HuH-7.5 (cell line): ENCODE measurements at places on chromosomes 3 and 15.

- no peak for DNase-seq
Measured at GRCh38 chr15:25655207-25655948, 207.7 kb downstream of the ATP10A start.

DNA sequence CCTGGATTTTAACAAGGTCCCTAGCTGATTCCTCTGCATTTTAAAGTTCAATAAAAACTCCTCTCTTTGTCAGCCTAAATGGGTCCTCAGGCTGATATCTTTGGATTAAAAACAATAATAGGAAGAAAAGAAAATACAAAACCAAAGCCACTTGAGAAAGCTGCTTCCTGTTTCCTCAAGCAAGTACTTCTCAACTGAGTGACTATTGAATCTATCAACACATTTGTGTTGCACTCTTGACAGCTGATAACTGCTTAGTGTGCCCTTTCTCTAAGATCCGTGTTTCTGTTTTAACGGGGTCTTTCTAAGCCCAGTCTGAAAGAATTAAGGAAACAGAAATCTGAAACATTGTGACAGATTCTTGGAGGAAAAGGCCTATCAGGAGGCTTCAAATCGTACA lies 410.7 kb downstream of the GRM7 start:
- DNase-seq: no peak

DNA sequence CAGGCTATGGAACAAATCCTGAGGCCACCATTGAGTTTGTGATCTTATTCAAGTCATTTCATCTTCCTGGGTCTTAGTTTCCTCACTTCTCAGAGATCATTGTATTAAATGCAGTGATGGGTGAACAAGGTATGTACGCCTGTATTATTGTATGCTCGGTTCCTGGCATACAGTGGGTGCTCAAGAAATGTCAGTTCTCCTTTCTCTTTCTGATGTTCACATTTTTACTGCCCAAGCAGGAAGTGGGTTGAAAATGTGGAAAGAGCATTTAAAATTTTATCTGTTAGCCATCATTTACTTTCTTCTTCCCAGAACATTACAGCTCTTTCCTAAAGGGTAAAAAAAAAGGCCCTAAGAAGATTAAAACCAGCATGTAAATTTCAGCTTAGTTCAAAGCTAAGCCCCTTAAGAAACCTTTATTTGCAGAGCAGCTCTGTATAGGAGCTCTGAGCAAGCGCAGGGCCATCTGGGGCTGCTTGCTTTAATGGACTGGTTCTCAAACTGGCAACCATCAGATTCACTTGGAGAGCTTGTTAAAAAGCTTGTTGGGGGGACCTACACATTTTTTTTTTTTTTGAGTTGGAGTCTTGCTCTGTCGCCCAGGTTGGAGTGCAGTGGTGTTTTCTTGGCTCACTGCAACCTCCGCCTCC lies 179.4 kb downstream of the CHST2 start:
- no peak for DNase-seq

DNA sequence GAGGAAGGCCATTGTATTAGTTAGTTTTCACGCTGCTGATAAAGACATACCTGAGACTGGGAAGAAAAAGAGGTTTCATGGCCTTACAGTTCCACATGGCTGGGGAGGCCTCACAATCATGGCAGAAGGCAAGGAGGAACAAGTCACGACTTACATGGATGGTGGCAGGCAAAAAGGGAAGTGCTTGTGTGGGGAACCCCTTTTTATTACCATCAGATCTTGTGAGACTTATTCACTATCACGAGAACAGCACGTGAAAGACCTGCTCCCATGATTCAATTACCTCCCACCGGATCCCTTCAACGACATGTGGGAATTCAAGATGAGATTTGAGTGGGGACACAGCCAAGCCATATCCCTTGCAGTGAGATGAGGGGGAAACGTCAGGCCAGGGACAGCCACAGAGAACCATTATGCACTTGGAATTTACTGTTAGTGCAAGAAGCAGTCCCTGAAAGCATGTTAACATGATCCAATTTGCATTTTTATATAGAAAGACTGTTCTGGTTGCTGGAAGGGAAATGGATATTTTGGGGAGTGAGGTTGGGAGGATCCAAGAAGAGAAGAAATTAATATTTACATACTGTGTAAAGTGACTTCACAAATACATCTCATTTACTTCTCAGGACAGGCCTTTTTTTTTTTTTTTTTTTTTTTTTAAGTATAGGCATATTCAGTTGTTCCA lies 87.1 kb downstream of the ARNT2 start:
- no peak for DNase-seq

DNA sequence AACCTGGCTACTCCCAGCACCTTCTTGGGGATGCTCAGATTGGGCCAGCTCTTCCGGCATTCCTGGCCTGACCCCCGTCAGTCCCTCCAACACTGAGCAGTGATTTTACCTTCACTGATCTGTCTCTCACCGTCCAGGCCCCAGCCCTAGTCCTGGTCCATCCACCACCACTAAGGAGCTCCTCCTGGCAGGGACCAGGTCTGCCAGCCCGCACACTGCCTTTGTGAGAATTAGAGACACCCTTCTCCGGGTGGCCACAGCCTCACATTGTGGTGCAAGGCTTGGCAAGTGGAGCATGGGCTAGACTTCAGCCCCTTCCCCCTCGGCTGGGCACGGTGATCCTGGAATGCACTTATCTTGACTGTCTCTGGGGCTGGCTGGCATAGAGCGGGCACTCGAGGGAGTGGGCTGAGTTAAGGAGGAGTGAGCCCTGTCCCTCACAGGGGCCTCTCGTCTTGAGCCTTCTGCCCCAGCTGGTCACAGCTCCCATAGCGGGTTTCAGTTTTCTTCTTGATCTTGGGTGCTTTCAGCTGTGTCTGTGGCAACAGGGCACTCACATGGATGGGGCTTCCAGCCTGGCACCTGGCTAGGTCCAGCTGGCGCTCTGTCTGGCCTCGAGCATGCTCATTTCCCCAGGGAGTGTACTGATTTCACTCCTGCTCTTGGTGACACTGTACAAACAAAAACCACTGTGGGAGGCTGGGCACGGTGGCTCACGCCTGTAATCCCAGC lies 53.9 kb downstream of the LINGO1 start:
- DNase-seq: no peak

- no peak for DNase-seq
Measured at GRCh38 chr3:42526616-42527367, 24.3 kb downstream of the VIPR1 start.

DNA sequence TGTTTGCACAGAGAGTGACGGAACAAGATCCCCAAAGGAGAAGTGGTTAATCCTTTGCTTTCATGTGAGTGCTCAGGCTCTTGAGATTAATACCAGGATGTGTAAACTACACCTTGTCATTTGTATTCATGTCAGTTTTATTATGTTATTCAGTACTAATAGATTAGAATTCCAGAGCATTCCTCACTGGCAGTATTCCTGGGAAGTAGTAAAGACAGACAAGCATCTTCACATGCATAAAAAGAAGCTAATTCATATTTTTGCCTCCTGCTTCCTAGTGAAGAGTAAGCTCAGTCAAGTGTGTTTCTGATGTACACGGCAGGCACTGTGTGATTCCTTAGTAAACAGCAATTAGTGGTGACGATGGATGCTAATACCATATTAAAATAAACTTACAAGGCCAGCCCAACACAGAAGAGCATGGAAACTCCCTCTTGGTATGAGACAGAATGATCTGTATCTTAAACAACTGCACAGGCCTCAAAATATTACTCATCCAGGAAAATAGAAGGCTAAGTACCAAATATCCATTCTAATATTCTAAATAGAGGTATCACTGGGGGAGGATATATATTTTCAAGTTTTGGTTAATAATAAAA lies 336.8 kb upstream of the MCTP2 start:
- no peak for DNase-seq

DNA sequence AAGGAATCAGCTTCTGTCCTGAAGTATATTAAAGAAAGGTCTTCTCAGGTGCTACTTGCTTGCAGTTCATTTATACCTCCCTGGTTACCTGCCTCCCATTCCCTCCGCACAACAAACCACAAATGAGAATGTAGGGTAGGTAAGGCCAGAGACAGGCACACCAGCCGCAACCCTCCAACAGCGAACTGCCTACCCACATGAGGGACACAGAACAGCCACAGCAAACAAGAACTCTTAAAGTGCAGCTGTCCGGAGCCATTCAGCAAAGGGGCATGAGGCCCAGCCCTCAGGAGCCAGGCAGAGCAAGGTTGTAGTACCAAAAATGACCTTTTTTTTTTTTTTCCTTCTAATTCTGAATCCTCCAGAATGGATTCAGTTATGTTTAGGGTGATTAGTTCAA lies 52.4 kb downstream of the SPSB4 start:
- DNase-seq: no peak

- no peak for DNase-seq
Measured at GRCh38 chr3:150469931-150470740, 62.0 kb downstream of the TSC22D2 start.

- DNase-seq: no peak
Measured at GRCh38 chr3:50627407-50628051, 10.6 kb downstream of the MAPKAPK3 start.

GRCh38 chr3:54212723-54213122 lies 90.4 kb downstream of the CACNA2D3 start:
- DNase-seq: no peak

DNA sequence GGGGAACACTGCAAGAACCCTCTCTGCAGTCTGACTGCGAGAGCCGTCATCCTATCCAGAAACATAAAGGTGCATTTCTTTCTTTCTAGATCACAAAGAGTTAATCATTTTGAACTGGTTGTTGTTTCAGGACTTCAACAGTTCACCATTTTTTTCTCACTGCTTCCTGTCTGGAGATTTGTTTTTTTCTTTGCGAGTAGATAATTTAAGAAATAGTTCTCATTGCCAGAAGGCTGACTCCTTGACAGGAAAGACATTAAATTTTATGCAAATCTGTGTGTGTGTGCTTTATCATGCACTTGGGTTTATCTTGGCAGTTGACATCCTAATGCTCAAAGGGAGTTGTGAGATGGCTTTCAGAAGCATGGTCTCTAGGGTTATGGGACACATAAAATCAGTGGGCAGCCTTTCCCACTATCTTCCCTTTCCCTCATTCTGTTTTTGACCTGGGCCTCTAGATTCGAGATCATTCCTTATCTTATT lies 123.5 kb upstream of the TBL1XR1 start:
- no peak for DNase-seq

- no peak for DNase-seq
Measured at GRCh38 chr3:58058361-58059263, 50.4 kb downstream of the FLNB start.

DNA sequence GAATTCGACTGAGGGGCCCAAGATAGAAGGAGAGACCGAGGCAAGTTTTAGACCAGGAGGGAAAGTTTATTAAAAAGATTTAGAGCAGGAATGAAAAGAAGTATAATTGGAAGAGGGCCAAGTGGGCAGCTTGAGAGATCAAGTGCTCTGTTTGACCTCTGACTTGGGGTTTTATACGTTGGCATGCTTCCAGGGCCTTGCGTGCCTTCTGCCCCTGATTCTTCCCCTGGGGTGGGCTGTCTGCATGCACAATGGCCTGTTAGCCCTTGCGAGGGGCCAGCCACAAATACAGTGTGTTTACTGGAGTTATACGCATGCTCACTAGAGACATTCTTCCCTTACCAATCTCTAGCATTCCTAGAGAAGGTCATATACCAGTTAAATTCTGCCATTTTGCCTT lies 70.7 kb upstream of the LARS2 start:
- no peak for DNase-seq

DNA sequence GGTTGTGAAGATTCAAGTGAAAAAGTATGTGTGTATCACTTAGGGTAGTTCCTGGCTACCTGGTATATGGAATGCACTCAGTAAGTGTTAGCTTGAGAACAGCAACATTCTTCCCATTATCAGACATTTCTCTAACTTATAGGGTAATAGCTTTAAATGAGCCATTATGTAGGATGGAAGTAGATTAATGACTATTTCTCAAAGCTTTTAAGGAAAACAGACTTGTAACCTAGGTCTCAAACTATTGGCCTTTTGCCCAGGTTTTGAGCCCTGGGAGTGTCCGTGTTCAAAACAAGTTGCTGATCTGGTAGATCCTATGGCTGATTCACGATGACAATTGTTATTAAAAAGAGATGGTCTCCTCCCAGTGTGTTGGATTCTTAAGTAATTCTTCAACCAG lies 129.1 kb upstream of the UMPS start:
- DNase-seq: no peak

DNA sequence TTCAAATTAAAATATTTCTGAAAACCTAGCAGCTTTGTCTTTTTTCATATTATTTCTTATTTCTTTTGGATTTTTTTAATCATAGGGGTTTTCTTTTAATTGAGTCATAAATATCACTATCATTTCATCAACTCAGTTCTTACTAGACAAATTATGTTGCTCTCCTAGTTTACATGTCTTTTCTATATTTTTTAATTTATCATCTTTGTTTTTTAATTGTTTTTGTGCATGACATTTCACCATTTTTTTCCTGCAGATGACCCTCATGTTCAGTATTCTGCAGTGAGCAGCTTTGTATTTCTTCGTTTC lies 89.9 kb downstream of the RASA2 start:
- no peak for DNase-seq

DNA sequence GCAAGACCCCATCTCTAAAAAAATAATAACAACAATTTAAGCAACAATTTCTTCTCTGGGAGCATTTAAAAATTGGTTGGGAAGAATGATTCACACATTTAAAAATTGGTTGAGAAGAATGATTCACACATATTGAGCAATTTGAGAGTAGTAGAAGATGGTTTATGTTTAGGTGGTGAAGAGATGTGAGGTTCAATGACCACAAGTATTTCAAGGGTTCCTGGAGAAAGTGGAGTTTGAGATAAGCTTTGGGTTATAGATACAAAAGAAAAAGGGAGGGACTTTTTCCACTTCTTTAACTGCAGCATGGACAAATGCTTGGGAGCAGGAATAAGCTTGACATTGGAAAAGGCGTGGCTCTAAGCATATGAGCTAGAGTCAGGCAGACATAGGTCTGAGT lies 145.7 kb upstream of the NPHP3 start:
- no peak for DNase-seq

- DNase-seq: no peak
Measured at GRCh38 chr3:53073553-53074365, 27.9 kb upstream of the SFMBT1 start.

DNA sequence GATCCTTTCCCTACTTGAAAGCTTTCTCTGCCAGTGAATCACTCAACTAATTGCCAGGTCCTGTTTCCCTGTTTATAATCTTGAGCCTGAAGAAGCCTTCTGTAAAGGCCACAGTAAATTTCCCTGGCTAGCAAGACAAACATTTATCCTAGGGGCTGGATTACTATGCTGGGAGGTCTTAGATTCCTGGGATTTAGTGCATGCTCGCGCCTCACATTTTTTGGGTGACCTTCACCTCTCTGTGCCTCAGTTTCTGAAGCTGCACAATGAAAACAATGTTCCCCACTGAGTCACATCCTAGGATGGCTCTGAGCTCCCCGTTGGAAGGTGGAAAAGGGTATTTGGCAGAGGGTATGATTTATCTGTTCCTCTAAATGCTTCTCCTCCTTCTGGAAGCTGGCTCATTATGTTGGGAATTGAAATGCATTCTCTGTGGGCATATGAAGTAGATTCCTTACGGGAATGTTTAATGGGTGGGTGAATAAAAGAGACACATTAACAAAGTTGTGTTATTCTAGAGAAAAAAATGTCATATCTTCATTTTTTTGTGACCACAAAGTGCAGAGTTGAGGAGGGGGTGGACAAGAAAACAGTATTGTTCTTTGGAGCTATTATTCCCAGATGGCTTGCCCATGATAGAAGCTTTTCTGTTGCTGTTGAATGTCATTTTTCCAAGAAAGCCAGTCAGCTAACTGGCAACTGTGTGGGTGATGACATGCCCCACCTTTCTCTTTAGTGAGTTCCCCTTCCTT lies 32.4 kb downstream of the LSM3 start:
- DNase-seq: no peak
